ENCODE measurements at places on chromosomes 1 and 21.

DNA sequence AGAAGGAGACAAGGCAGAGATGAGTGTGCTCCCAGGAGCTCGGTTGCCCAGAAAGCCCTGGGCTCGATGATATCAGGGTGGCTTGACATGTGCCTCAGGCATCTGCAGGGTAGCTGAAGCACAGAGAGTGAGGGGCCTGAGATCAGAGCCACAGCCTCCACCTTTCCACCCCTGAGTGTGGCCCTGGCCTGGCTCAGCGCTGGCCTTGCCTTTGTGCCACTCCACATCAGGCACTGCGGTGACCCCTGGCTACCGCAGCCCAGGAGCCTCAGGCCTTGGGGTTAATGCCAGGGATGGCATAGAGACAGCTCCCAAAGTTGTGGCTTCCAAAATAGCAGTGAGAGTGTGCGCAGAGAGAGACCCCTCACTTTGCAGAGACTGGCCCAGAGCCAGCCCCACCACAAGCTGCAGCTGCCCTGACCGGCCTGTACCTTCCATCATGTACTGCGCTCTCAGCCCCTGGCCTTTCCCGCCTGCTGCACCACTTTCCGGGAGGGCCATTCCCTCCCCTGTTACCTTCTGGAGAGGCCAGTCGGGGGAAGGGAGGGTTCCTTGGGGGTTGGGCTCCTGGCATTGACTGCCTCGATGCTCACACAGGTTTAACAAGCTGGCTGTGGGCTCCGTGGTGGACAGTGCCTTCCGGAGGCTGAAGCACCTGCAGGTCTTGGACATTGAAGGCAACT, 19.5 kb downstream of the PODN start:
- no peak for DNase-seq

GRCh38 chr1:174623324-174624035, 175.7 kb downstream of the GPR52 start:
- DNase-seq, result no peak

DNA sequence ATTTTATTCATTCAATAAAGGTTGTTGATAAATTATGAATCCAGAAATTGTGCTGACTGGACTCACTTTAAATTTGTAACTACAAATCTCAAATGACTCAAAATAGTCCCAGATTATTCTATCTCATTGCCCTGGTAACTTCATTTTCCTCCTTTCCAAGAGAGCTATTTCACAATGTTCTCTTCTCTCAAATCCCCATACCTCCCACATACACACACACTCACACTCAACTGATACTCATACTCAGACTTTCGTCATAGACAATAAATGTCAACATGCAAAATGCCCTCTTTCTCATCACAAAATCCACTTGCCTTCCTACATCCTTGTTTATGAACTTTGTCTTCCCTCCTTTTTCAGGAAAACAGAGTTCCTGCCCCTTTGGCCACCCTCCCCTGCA, 33.3 kb downstream of the EXTL2 start:
- no peak for DNase-seq

GRCh38 chr1:93907718-93908117, 1.5 kb downstream of the GCLM start:
- DNase-seq, result no peak

- DNase-seq, result no peak
Measured at GRCh38 chr1:38326856-38327255, 280.3 kb upstream of the POU3F1 start.

DNA sequence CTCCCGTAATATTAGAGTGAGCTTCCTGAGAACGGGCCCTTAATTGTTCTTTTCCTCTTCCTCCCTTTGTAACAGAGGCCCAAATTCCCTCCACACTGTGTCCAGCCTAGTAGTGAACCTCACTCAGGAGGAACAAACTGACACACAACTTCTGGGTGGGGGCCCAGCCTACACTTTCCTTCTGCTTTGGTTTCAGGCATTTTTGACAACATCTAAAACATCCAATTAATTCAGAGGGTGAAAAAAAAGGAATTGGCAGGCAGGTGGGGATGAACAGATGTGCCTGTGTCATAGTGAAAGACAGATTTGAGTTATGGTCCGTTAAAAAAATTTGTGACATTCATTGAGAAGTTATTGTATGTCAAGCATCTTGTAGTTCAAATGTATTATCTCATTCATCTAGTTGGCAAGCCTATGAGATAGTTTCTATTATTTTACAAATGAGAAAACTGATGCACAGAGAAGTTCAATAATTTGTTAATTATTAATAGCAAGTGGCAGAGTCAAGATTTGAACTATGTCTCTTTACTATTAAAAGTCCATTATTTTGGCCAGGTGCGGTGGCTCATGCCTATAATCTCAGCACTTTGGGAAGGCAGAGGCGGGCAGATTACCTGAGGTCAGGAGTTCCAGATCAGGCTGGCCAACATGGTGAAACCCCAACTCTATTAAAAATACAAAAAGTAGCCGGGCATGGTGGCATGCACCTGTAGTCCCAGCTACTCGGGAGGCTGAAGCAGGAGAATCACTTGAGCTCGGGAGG, 41.6 kb upstream of the LRIG2 start:
- no peak for DNase-seq

DNA sequence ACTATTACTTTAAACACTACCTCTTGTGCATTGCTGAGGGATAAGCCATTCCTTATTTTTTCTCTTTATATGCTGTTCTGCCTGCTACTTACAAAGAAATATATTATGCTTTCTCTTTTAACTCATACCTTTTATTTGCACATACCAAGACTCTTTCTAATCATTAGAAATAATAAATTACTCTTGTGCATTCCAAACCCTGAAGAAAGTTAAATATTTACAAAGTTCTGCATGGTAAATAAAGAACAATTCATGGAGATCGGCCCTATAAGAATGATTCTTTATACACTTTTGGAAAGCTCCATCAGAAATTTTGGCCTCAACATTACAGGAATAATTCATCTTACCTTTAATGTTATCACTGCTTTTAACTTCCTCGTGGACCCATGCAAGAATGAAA, 86.7 kb upstream of the PALMD start:
- no peak for DNase-seq

DNA sequence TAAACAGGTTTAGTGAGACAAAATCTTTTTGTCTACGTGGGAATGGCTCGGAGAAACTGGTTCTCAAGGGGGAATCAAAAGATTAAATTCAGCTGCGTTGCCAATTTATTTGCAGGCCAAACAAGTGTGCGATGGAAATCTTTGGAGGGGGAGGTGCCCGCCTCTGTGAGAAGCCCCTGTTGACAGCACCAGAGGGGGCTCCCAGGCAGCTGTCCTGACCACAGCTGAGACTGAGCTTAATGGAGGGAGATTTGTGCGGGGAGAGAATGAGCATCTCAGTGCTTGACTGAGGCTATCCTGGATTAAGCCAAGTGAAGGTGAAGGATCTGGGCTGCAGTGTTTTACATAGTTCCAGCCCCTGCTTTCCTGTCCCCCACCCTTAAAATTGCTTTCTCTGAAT, 169.7 kb downstream of the ATG4C start:
- peak; percentile 46 for DNase-seq

GRCh38 chr1:903305-903704, 20.4 kb upstream of the SAMD11 start:
- no peak for DNase-seq

DNA sequence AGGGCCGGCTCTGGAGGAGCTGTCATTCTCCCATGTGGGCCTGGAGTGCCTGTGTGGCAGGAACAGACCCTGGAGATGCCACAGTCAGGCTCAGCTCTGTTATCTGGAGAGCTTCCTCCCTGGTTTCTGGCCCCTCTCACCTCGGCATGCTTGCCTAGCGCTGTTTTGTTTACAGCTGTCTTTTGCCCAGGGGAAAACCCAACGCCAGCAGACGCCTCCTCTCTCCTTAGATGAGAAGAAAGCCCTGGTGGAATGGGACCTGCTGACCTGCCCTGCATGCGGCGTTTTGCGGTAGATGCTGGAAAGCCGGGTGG, 104.9 kb downstream of the CRYAA start:
- no peak for DNase-seq

All from femur (tissue), 1 donor.